HL-60 (cell line): ENCODE measurements at places on chromosomes 5 and 9.
A peak's percentile ranks its signal among the peaks of the same experiment; 100 is the strongest.

- no peak for DNase-seq
Observed at GRCh38 chr9:84789463-84789830, 119.9 kb downstream of the NTRK2 start.

GRCh38 chr5:158317507-158317906, 458.6 kb upstream of the CLINT1 start:
- no peak for DNase-seq

GRCh38 chr5:131814990-131815389, 18.2 kb upstream of the FNIP1 start:
- DNase-seq, result no peak

DNA sequence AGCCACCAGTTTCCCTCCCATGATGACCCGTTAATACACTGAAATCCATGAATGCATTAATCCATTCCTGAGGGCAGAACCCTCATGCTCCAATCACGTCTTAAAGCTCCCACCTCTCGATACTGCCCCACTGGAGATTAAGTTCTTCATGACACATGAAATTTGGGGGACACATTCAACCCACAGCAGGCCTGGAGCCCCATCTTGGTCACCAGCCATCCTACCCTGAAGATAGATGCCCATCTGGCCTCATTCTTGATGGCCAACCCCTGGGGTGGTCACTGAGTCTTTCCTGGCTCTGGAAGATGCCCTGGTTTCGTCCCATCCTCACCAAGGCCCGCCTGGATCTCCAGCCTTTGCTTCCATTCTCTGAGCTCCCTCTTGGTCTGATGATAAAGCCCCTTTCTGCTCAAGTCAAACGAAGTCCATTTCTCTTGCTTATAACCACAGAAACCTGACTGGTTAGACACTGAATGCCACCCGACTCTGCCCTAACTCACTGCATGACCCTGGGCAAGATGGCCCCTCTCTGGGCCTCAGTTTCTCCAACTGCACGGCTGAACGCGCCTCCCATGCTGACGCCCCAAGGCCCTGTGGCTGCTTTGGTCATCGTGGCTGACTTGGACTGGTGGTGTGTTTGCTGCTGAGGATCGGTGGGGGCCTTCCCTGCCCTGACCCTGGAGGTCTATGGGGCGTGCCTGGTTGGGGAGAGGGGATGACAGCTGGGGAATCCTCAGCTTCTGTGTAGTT, 138.4 kb upstream of the IER5L start:
- no peak for DNase-seq

DNA sequence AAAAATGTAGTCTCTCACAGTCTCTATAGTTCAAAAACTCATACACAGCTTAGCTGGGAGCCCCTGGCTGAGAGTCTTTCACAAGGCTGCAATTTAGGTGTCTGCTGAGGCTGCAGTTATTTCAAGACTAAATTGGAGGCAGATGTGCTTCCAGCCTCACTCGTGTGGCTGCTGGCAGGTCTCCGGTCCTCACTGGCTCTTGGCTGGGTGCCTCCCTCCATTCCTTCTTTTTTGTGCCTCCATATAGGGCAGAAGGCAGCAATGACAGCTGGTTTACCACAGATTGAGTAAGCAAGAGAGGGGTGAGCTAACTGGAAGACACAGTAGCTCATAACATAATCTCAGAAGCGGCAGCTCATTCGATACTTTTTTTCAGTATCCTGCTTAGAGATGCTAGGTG, 2167.7 kb upstream of the WWC1 start:
- DNase-seq, result no peak

GRCh38 chr5:69312459-69313160, 20.0 kb downstream of the CCDC125 start:
- peak; percentile 10 for DNase-seq

- no peak for DNase-seq
Observed at GRCh38 chr5:155282503-155283107, 269.1 kb downstream of the KIF4B start.

- peak; percentile 15 for DNase-seq
Observed at GRCh38 chr9:385818-386398, 171.2 kb downstream of the DOCK8 start.

GRCh38 chr5:176369934-176370711, 4.8 kb downstream of the ARL10 start:
- DNase-seq, result no peak

DNA sequence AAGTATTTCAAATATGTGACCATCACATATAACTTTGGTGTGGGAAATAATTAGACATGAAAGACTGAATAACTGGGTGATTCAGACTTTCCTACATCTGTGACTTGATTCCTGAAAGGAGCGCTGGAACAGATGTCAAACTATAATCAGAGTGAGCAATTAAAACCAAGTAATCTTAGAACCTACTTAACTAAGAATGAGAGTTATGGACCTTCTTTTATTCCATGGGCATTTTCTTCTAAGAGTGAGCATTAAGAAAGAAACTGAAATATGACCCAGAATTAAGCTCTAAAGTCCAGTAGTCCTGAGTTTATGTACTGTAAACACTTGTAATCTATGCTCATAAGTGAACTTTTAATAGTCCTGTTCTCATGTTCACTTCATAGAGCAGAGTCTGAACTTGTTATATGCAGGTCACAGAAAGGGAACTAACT, 68.4 kb downstream of the PAM start:
- no peak for DNase-seq
